ENCODE measurements at places on chromosomes 13 and 19.

DNA sequence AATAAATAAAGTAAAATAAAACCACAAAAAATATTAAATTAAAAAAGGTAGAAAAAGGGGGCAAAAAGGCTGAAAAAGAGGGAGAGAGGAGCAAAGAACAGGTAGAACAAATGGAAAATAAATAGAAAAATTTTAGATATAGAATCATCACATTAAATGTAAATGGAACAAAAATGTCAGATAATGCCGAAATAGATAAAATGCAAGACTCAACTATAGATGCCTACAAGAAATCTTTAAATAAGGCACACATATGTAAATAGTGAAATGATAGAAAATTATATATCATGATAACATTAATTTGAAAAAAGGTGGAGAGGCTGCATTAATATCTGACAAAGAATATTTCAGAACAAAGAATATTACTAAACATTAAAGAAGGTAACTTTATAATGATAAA lies 477.1 kb upstream of the SPRY2 start:
- DNase-seq: no peak

DNA sequence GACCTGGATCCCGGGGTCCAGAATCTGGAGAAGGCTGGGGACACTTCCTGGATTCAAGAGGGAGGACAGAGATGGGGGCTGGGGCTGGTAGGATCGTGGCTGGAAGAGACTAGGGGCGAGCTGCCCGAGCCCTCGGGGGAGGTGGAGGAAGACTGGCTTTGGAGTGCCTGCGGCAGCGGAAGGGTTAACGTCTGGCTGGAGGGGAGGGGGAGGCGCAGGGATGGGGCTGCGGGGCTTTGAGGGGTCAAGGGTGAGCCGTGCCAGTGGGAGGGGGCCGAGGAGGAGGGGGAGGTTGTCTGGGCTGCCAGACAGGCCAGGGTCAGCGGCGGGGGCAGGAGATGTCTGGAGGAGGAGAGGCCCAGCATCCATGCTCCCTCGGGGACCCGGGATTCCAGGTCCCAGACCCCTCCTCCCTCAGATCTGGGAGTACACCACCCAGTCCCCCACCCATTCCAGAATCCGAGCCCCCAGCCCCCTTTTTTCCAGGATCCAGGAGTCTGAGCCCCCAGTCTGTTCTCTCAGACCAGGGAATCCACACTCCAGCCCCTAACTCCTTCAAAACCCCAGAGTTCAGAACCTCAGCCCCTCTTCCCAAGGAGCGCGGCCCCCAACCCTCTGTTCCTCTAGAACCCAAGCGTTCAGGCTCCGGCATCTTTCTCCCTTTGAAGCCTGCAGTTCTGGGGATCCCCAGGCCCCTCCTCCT lies 3.2 kb upstream of the SPACA6 start:
- no peak for DNase-seq

GRCh38 chr19:1081301-1082164 lies 13.6 kb downstream of the POLR2E start:
- DNase-seq: no peak

DNA sequence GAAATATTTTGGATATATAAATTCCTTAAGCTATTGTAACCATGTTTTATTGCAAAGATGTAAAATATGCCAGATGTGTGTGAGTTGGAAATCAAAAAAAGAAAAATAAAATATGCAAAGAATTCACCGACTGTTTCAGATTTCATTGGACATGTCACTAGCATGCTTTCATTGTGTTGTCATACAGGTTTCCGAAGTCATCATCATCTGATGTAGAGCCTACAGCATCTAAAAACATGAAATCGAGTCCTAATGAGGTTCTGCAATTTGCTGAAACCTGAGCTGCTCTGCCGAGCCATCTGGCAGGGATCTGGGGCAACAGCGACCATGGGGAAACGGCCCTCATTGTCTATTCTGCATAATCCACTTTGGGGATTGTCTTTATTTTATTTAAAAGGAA lies 196.1 kb upstream of the MAB21L1 start:
- DNase-seq: no peak

DNA sequence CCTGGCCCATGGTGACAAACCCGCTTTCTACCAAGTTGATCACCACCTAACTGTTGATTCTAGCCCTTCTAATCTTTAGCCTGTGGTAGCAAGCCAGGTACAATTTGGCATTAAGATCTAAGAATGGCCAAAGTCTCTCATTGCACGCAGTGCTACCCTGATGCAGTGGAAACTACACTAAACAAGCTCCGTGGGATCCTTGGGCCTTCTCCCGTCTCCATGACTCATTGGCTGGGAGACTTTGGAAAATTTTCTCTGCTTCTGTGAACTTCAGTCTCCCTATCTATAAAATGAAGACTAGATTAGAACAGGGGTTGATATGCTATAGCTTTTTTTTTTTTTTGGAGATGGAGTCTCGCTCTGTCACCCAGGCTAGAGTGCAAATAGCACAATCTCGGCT lies 223.0 kb downstream of the TSHZ3 start:
- no peak for DNase-seq

DNA sequence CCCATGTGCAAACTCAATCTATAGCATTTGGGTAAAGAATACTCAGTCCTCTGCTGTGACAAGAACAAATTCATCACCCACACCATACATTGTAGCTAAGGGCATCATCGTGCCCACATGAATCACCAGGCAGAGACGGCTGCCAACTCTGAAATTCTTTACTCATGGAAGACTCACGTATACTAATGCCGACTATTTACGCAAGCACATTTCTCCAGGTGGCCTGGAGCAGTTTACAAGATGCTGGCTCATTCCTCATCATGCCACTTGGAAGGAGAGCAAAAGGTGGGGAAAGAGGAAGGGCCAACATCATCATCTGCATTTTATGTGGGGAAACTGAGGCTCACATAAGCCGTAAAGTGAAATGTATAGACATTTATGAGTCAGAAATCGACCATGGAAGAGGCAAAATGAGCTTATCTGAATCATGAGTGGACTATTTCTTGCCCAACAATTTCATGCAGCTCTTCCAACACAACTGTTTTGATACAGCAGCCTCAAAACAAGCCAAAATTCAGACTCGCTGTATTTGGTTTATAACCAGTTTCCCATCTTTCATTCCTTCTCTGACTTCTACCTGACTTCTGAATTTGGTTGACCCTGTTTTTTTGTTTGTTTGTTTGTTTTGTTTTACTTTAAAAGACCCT lies 213.9 kb upstream of the SERP2 start:
- DNase-seq: no peak

- no peak for DNase-seq
Measured at GRCh38 chr19:32368787-32369186, 23.4 kb downstream of the ZNF507 start.

GRCh38 chr13:35567406-35567980 lies 91.0 kb upstream of the MAB21L1 start:
- no peak for DNase-seq

- DNase-seq: no peak
Measured at GRCh38 chr13:40626977-40627376, 39.5 kb downstream of the FOXO1 start.

- DNase-seq: no peak
Measured at GRCh38 chr19:54662730-54663129, at the start of gene LILRB4. TSS of gene LILRB4 (plus strand) at chr19:54662985. CDS start at chr19:54663034, 49 bp downstream.

DNA sequence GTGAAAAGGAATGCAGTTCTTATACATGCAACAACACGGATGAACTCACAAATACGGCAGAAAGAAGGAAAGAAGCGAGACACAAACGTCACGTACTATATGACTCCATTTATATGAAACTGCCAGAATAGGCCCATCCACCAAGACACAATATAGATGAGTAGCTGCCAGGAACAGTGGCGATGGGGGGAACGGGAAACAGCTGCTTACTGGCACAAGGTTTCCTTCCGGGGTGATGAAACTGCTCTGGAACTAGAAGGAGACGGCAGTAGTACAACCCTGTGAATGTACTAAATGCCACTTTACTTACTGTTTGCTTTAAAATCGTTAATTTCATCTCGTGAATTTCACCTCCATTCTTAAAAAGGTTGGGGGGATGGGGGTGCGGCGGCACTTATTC lies 28.9 kb downstream of the MLLT1 start:
- DNase-seq: no peak

DNA sequence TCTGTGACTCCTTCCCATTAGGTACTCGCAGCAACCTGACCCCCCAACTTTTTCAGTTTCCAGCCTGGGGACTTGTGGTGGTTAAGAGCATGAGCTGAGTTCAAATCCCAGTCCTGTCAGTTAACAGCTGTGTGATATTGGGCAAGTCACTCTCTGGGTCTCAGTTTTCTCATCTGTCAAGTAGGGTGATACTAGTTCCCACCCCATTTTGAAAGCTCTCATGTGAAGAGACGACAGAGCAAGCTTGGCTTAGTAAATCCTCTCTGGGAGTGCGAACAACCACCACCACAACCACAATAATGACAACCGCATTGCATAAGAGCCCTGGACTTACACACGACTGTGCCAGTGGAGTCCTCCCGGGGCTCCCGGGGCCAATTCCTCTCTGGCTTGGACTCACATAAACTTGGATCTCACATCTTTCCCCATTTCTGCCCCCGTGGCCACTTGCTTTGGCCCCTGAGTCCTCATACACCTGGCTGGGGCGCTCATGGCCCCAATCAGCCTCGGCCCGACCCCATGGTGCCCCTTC lies 454 bp downstream of the BLVRB start:
- no peak for DNase-seq

DNA sequence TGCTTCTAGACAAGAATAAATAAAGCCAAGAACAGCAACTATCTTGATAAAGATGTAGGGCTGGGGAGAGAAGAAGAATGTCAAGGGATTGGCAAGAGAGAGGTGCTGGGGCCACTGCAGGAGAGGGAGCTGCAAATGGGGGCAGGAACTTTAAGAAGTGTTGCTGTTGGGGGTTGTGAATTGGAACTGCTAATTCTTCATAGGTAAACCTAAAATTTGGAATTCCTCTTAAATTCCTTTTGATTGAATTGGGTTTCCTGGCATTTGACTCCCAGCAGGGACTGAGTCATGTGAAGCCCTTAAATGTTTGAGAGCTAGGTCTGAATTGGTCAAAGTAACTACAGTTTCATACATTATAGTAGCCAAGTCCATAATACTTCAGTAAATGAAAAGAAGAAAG lies 305.6 kb upstream of the TMTC4 start:
- DNase-seq: no peak

GRCh38 chr19:18993115-18993514 lies 40.2 kb downstream of the SUGP2 start:
- no peak for DNase-seq

- no peak for DNase-seq
Measured at GRCh38 chr19:3403489-3404323, 37.3 kb downstream of the NFIC start.

DNA sequence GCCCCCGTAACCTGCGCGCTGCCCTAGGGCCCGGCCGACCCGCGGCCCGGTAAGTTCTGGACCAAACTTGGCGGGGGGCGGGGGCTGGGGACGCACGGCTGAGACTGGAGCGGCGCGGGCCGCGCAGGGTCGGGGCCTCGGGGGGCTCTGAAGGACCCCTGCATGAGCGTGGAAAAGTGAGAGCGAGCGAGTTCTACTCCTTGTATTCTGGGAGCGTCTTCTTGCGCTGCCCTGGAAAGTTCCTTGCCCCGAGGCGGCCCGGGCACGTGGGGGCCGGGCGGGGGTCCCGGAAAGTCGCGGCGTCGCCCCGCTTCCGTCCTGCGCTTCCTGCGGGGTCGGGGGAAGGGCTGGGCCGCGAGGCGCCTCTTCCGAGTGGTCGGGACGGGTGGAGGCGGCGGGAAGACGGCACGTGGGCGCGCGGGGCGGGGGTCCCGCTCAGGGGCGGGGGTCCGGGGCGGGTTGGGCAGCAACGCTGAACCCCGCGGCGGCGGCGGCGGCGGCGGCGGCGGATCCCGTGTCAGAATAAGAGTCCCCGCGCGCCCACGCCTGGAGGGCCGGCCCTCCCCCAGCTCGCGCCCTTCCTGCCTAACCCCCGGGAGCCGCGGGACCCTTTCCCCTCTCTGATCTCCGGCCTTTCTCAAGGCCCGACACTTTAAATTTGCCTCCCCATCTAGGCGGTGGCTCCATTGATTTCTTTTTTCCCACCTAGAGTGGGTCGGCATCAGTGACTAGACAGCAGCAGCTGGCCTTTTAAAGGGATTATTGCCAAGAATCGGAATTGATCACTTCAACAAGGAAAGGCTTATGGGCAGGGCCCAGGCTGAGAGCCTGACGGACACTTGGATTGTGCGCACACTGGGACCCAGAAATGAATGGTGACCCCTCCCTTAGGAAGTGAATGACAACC lies 749 bp downstream of the GATAD2A start:
- DNase-seq: no peak

DNA sequence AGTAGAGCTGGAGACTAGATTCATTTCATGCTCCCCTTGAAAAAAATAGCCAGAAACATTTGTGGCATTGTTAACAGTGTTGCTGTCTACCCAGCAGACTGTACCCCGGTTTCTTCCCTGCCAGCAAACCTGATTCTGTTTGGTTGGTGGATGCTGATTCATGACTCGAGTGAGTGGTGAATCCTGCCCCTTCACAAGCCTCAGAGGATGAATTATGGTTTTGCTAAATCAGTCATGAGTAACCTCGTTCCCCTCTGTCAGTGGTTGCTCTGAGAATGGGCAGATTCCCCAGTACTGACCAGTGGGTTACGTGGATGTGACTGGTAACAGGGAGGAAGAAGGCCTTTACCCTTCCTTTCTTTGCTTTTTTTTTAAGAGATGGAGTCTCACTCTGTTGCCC lies 10.1 kb downstream of the NLRP12 start:
- no peak for DNase-seq

DNA sequence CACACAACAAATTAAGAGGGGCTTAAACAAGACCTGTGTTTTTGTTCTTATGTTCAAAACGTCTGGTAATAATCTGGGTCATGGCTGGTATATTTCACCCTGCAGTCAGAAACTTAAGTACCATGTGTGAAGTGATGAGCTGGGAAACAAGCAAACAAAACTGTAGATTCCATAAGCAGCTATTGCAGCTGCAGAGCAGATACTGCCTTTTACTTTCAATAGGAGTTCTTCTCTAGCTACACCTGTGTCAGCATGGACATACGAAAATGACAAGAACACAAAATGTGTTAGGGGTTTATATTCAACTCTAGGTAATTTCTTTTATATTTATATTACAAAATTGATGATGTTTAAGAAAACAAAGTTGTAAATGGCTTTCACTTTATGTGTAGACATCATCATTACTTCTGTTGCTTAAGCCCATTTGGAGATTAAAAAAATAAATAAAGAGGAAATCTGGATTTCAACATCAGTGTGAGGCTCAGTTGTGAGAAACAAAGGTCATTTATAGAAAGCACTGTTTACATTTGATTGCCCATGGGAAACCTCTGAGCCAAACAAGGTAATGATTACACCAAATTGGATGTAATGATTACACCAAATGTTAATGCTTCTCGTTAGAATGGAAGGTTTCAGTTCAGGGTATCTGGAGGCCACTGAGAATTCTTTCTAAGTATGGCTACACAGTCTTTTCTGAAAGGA lies 451.0 kb upstream of the SLC10A2 start:
- DNase-seq: no peak

DNA sequence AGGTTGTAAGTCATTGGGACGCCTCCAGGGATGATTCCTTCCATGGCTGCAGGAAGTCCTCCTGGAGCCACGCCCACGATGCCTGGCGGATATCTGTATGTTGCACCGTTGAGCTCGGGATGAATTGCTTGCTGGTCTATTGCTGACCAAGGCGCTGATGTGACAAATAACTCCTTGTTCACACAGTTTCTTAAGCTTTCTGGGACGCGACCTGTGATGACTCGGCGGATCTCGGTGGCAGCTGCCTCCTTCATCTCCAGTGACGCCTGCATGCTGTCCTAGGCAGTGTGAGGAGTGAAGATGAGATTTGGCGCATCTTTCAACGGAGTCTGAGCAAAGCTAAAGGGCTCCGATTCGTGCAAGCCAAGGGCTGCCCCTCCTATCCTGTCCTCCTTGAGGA lies 7.6 kb upstream of the ZNF566 start:
- DNase-seq: no peak
